ENCODE measurements at places on chromosomes 12 and 14.

DNA sequence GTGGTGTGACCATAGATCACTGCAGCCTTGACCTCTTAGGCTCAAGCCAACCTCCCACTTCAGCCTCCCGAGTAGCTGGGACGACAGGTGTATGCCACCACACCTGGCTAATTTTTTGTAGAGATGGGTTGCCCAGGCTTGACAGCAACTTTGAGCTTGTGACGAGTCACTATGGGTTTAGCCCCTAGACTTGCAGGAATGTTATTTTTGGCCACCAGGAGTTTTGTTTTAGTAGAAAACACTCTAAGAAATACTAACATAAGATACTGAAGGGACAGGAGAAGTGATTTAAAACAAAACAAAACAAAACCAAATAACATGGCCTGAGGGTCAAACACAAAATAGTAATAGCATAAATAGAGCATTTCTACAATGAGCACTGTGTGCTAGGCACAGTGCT is 26.4 kb downstream of the SETD3 start:
- no peak for DNase-seq

DNA sequence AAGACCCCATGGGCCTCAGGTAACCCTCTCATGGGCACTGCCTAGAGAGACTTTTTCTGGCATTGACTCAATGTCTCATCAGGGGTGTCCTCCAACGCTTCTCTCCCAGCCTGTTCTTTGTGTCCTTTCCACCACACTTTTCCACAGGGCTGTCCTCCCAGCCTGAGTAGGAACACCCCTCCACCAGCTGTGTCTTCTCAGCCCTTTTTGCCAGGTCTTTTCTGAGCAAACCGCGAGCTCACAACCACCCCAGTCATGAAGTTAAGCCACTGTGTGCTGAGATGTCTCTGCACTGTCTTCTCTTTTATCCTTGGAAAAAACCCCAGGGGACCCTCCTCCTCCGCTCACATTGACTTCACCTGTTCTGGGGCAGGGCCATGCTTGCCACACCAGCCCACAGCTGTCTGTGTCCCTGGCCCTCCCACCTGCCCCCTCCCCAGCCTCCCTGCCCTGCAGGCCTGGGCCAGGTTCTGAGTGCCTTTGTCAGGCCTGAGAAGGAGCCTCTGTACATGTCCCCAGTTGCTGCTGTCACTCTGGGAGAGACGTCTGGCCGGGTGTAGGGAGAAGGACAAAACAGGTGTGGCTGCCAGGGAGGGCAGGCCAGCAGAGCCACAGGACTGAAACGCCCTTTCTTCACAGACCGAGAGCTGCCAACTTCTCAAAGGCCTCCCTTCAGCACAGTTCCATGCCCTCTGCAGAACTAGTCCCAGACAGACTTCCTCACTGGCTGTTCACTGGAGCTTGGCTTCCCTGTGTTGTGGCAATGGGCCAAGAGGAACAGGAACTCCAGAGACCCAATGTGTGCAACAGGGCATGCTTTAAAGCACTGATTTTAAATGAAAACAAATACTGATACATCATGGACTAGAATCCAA is 50.5 kb upstream of the PNMA1 start:
- DNase-seq: no peak

DNA sequence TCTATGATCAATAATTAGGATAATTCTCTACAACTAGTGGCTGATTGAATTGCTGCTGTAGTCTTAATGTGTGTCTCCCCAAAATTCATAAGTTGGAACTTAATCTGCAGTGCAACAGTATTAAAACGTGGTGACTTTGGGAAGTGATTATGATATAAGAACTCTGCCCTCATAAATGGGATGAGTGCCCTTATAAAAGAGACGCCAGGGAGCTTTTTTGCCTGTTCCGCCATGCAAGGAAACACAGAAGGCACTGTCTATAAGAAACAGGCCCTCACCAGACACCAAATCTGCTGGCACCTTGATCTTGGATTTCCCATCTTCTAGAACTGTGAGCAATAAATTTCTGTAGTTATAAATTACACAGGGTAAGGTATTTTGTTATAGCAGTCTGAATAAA is 161.0 kb downstream of the ALX1 start:
- no peak for DNase-seq

DNA sequence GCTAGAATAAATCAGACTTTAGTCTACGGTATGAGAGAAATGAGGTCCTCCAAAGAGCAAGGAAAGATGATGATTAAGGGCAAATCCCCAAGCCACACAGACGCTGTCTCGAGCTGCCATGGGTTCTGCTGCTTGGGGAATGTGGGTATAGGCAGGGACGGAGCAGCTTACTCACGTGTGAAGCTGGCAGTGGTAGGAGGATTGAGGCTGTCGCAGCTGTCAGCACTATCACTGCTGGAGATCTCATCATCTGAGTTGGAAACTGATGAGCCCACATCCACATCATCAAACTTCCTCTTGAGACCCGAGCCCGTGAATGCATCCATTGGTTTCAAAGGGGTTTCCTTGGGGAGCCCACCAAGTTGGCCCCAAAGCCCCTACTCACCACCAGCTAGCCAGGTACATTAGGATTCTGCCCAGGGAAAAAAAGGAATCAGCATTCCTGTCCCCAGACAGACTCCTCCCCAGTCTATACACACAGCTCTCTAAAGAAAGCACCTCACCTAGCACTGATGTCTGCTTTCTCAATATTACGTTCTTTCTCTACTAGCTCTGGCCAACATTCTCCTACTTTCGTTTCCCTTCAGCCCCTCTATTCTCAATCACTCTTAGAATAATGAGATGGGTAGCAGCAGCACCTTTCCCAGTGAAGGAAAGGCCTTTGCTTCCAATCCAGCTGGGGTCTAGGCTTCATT is 7.0 kb downstream of the CSRNP2 start:
- DNase-seq: no peak

- peak; percentile 84 for DNase-seq
These were observed at the start of gene MTERF2 for GRCh38 chr12:106986625-106987389. Gene MTERF2, minus strand, starts transcription at chr12:106987146. Its CDS starts 8,432 bp downstream, at chr12:106978714.

- DNase-seq: no peak
These were observed 306.3 kb downstream of the ATP23 start for GRCh38 chr12:58247633-58248032.

- DNase-seq: no peak
These were observed 57.2 kb upstream of the RIN3 start for GRCh38 chr14:92456215-92457015.

DNA sequence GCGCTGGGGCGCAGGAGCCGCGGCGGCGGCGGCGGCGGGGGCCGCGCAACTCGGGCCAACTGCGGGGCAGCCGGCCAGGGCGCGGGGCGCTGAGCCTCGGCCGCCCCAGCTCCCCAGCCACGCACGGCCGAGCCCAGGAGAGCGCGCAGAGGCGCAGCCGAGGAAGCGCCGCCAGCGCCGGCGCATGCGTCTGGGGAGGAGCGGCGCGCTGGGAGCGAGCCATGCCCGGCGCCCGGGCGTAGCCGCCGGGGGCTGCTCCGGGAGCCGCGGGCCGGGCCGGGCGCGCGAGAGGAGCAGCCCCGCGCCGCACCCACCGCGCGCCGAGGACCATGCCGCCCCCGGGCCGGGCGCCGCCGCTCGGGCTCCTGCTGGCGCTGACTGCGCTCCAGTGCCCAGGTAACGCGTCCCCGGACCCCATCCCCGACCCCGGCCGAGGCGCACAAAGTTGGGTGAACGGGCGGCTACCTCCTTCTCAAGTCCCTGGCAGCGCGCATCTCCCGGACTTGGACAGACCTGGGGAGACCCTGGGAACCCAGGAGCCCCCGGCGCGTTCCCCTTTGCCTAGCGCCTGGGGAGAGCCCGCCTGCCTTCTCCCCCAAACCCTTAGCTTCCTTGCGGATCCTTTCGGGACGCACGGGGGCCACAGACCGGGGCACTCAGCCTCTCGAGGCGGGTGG is 121.4 kb downstream of the AACS start:
- no peak for DNase-seq

DNA sequence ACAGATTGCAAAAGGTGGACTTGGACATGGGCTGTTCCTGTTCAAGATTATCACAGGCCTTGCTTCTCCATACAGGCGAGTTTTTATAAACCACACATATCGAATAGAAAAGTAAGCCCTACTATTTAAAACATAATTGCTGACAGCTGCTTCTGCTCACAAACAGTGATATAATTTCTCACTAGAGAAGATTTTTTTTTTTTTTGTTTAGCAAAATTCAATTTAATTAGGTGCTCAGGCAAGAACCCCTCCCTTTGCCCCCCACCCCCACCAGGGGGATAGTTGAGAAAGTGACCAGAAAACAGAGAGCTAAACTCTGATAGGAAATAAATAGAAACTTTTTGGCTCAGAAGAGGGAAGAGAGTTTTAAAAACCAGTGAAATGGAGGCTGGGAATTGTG is 132.8 kb upstream of the CRY1 start:
- DNase-seq: no peak

GRCh38 chr12:54007538-54008259 is 1.1 kb upstream of the HOXC8 start:
- DNase-seq: no peak

DNA sequence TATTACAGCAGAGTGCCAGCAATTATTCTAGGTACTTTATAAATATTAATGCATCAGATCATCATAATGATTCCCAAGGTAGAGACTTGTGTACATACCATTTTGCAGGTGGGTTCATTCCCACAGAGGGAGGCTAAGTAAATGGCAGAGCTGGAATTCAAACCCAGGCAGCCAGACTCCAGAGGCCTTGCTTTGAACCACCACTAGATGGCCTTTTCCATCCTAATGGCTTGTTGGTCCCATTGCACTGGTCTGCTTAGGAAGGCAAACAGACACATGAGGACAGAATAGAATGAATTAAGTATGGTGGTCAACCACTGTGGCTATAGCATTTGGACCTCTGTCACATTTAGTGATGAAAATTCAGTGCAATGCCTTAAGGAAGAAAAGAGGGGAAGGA is 158.7 kb downstream of the METTL25 start:
- no peak for DNase-seq

GRCh38 chr12:110543252-110543959 is 39.7 kb downstream of the PPTC7 start:
- DNase-seq: no peak

DNA sequence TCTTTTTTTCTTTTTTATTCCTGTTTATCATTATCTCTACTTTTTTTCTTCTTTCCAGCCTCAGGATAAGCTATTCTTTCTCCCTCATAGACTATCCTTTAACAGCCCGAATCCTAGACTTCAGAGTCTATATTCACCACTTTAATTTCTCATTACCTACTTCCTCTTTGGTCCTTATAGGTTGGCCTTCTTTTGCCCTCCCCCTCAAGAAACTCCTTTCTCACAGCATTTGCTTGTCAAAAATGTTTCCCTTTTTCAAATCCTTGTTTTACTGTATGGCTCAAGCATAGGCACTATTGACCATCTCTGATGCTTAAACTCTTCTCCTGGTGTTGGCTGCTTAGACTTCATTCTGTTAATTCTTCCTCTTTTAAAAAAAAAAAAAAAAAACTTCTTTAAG is 52.5 kb downstream of the KIAA0586 start:
- no peak for DNase-seq

GRCh38 chr14:75711796-75712211 is 50.8 kb downstream of the TTLL5 start:
- no peak for DNase-seq

DNA sequence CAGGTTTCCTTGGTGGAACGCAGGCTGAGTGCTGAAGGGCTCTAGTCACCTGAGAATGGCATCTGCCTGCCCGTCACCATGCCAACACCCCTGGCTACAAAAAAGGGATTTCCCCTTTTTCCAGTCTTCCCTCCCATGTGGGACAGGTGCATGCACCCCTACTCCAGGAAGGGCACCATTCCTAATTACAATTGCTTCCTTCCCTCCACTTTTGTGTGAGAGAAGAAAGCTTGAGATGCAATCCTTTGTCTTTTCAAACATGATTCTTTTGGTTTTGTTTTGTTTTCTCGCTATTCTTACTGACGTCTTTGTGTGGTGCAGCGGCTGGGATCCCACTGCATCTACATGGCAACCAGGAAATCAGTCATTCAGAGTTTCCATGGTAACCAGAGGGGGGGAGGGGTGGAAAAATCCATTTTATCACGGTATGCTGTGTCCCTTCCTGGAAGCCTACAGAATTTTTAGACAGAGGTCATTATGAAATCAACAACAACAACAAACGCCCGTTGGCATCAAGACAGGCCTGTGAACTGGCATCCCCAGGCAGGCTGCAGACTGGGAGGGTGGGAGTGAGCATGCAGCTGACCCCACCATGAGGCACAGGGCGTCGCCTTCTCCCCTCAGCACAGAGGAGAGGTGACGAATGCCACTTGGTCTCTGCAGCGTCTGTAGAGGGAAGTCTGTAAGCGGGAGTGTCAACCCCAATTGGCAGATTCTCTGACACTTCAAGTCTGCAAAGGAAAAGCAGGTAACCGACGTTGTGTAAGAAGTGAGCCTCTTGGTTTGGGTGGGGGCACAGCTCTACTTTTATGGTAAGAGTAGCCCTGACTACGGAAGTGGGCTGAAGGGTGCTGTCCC is 13.6 kb upstream of the GNG2 start:
- DNase-seq: peak; percentile 96

GRCh38 chr12:46725332-46725731 is 100.5 kb downstream of the SLC38A4 start:
- no peak for DNase-seq

DNA sequence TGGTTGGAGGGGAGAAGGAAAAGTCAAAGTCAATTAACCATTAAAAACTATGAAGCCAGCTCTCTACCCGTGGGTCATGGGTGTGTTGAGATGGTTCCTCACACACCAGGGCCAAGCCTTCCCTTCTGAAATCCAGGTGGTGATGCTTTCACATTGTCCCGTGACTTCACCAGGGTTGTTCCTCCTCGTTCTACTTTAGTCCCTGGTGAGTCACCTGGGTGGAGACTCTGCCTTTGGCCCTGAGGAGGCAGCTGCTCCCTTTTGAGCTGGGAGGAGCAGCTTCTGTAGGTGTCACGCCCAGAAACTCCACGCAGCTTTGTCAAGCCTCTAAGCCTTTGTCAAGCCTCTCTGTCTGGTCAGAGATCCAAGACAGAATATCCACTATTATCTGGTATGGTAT is 348.3 kb downstream of the BMP4 start:
- DNase-seq: no peak

- no peak for DNase-seq
These were observed 19.7 kb downstream of the FBLN5 start for GRCh38 chr14:91927800-91928199.

All from activated CD8-positive, alpha-beta T cell treated with anti-CD3 and anti-CD28 coated beads, Interleukin-2, amount 10 ng/mL, durations not matched to agents 7 days and 5 days (primary cell).